ENCODE measurements at places on chromosomes 6 and 20.

GRCh38 chr6:112269114-112269513 is 14.7 kb upstream of the LAMA4 start:
- DNase-seq, result no peak

DNA sequence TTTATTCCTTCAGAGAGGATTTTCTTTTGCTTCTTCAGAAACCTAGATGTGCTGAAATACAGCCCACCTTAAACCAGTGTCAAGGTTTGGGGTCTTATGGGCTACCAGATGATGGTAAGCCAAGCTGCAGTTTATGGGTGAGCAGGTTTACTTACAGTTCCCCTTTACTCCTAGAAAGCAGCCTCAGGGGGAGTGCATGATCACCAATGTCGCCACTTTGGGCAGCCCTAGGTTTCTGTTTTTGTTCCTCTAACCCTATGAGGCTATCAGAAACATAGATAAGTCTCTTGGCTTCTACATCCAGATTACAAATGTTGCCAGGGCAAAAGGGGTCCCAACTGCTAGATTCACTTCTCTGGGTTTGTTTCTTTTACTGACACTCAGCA is 67.2 kb downstream of the TRIM27 start:
- DNase-seq, result no peak

DNA sequence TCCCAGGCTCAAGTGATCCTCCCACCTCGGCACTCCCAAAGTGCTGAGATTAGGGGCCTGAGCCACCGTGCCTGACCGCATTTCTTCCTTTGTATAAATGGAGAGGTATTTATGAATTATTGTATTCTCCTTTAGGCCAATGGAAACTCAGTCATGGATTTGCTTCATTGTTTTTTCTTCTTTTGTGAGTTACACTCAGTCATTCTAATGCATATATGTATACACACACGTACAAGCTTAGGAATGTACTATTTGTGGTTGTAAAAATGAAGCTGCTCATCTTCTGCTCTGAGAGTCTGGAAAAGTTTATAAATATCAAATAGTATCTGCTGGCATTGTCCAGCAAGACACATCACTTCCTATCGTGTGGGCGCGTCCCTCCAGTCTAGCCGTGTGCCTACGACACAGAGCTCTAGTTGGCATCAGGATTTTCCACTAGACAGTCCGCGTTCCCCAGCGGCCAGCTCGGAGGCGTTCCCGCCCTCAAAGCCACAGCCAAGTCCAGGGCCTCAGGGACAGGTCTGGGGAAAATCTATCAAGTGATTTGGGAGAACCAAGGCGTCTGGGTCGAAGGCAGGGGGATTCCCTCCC is 215.2 kb downstream of the NFATC2 start:
- no peak for DNase-seq

DNA sequence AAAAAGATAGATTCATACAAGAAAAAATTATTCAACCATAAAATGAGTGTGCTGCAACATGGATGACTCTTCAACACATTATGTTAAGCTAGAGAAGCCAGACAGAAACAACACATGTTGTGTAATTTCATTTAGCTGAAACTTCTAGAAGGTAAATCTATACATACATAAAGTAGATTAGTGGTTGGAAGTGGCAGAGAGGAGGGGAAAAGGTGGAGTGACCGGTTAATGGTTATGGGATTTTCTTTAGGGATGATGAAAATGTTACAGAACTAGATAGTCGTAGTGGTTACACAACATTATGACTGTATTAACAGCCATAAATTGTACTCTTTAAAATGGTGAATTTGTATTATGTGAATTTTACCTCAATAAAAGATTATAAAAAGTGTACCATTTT is 304.1 kb upstream of the SLC35B3 start:
- DNase-seq, result no peak

DNA sequence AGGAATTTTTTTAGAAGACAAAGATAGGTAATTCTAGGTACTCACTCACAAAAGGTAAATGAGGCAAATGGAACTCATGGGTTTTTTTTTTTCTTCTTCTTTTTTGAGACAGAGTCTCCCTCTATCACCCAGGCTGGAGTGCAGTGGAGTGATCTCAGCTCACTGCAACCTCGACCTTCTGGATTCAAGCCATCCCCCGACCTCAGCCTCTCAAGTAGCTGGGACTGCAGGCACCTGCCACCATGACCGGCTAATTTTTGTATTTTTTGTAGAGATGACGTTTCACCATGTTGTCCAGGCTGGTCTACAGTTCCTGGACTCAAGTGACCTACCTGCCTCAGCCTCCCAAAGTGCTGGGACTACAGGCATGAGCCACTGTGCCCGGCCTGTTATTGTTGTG is 126.1 kb downstream of the LRRC1 start:
- DNase-seq, result no peak

GRCh38 chr20:16587066-16587465 is 13.8 kb upstream of the KIF16B start:
- no peak for DNase-seq

- no peak for DNase-seq
Observed at GRCh38 chr20:32628960-32629530, 43.9 kb upstream of the NOL4L start.

DNA sequence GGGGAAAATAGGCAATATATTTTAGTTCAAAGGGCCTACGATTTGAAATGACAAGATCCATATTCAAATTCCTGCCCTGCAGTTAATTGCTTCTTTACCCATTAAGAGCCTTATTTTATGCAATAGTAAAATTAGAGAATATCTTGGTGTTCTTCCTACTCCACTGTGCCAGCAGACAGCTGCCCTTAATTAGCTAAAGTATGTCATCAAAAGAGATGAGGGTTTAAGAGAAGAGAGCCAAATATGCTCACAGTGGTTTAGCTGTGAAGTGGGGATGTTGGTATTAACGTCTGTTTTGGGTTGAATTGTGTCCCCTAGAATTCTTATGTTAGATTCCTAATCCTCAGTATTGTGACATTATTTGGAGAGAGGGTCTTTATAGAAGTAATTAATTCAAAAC is 148.1 kb downstream of the MOXD1 start:
- DNase-seq, result no peak

- no peak for DNase-seq
Observed at GRCh38 chr6:161135695-161136591, 137.9 kb downstream of the AGPAT4 start.

DNA sequence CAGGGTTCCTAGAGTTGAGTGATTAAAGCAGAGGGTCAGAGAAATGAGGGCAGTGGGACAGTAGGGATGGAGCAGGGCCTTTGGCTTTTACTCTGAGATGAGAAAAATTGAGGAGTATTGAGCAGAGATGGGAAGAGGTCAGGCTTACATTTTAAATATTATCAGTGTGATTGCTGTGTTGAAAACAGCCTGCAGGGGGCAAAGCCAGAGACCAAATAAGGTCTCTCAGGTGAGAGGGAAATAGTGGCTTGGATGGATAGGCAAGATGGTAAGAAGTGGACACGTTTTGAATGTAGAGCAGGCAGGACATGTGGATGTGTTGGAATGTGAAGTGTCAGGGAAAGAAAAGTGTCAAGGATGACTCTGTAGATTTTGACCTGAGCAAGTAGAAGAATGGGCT is 105.0 kb upstream of the MAP3K7 start:
- DNase-seq, result no peak

DNA sequence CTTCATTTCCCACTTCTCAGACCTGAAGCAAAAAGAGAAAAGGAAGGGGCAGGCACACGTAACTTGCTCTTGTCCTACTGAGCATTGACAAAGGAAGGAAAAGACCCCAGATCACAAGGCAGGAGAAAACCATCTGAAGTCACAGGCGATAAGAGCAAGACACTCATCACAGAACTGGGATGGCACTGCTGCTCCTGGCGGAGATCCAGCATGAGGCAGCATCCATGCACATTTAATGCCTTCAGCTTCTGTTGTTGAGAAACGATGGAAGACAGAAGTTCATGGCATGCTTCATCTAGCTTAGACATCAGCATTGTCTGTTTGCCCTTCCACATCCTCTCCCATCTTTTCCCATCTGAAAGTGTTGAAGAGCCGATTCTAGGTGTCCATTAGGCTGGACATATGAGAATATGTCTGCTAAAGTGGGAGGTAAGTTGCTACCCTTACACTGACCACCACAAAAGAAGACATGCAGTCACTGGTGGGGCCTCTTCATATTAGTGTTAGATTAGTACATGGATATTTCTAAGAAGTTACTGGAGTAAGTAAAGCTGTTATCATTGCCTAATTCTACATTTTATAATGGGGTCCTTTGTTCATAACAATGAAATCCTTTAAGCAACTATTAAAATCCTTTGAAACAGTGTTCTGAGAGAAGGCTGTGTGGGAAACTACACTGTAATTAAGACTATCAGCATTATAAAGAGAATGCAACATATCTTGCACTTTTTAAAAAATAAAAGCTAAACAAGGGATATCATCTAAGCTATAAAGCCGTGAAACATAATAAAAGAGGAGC is 618.5 kb downstream of the C6orf118 start:
- DNase-seq, result no peak

DNA sequence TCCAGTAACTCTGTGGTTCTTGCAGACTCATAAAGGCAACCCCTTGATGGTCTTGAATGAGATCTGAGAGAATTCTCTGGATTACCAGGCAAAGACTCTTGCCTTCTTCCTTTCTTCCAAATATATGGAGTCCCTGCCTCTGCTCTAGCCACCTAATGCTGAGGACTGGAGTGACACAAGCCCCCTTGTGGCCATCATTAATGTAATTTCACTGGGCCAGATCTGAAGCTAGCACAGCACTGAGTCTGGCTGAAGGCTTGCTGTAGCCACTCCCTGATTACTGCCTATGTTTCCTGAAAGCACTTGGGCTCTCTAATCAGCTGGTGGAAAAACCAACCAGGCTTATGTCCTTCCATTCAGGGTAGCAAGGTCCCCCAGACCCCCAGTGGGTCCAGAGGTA is 559.3 kb upstream of the IRAK1BP1 start:
- DNase-seq, result no peak

DNA sequence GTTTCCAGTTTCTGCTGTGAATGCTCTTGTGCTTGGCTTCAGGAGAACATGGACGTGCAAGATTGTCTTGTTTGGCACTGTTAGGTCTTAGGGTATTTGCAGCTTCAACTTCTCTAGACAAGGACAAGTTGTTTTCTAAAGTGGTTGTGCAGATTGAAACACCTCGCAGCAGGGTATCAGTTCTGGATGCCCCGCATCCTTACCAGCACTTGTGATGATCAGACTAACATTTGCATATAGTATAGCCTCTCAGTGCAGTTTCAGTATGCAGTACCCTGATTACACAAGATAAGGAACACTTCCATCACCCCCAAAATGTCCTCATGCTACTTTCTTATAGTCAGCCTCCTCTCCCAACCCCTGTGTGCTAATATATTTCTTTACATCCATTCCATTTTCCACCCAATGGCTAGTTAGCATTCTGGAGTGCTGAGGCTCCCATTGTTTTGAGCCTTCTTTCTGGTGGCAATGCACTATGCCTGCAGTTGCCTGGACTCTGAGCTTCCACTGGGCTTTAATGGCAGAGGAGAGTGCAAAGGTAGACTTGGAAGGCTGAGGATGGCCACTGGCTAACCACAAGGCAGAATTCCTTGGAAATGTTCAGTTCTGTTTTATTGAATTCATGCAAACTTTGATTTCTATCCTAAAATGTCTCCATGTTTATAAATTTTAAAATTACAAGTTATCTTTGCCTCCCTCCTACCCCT is 35.4 kb downstream of the KIF3B start:
- no peak for DNase-seq

- DNase-seq, result no peak
Observed at GRCh38 chr20:5267092-5267491, 49.7 kb downstream of the PROKR2 start.

GRCh38 chr6:25232479-25232878 is 46.7 kb upstream of the CARMIL1 start:
- no peak for DNase-seq

DNA sequence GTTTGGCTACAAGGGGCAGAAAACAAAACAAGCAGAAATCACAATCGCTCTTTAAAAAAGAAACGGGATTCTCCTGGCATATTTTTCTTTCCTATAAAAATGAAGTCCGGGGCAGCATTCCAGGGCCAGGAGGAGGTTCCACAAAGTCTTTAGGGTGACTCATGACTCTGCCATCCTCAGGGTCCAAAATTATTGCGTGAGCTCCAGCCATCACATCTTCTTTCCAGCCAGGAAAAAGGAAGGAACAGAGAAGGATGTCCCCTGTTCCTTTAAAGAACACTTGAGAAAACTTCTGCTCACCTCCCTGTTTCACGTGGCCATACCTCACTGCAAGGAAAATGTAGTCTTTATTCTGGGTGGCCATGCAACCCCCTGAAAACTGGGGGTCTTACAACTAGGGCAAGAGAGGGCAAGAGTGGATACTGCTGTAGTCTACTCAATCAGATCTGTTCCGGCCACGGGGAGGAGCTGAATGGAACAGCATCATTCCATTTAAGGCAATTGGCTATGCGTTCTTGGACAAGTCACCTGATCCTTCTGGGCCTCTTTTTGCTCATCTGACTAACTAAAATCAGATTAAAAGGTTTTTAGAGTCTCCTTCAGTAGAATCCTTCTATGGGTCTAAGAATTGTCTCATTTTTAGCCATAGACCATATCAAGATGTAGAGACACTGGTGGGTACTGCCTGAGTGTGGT is 49.4 kb downstream of the CTCFL start:
- DNase-seq, result no peak

DNA sequence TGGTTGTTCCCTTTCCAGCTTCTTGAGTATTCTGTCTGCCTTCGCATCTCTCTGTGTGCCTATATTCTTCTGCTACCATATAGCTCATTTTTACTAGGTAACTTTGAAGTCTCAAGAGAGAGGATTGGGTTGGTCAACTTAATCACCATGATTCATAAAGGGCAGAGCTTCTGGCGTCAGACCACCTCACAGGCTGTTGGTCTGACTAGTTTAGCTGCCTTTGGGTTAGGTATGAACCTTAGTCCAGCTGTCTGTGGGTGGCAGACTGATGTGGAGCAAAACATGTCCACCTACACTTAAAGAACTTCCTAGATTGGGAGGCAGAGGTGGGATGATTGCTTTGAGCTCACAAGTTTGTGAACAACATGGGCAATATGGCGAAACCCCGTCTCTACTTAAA is 192.2 kb upstream of the SGK1 start:
- DNase-seq, result no peak

DNA sequence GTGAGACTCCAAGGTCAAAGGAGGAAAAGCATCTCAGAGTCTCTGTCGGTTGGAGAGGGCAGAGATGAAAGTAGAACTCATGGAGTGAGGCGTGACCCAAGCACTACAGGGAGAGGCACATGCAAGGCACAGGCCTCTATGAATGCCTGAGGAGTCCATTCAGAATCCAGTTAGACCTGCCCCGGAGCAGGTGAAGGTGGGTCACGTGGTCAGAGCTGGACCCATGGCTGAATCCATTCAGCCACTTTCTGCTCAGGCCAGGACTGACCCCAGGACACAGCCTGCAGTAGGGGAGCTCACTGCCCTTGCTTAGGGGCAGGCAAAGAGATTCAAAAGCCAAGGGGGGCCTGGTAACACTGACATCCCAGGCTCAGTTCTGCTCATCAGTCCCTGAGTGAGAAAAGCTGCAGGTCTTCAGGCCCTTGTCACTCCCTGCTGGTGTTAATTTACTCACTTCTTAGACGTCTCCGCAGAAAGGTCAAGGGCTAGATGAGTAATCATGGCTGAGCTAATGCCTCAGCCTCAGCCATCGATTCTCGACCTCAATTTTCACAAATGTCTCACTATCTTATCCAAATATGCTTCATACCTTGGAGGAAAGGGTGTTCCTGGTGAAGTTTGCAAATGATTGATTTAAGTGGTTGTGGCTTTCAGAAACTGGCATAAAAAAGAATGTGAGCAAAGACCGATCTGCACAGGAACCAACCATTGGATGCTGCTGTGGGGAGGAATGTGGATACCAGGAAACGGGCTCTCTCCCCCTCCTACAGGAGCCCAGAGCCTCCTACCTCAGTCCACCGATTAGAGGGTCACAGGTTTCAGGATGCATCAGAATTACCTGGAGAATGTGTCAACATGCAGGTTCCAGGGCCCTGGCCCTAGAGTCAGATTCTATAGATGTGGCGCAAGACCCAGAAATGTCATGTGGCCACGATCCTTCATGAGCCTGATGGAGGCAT is 584.4 kb downstream of the PTPRT start:
- DNase-seq, result no peak

All from C1 segment of cervical spinal cord (tissue), 14 donors.